ENCODE measurements at places on chromosomes 3 and 15.

DNA sequence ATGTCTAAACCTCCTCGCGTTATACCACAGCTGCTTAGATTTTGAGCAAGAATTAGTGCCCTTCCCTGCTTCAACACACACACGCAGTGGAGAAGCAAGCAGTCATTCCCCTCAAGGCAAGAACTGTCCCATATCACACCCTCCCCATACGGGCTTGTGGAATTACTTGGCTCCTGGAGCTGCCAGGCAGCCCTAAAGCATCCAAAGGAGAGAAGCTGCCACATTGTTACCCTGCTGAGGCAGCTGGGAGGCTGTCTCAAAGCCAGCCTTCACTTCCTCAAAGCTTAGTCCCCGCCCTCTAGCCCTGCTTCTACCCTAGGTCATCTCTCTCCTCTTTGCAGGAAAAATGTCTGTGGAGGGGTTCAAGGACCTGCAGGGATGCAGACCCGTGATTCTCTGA is 153.4 kb downstream of the RORA start:
- no peak for DNase-seq

- no peak for DNase-seq
These were observed 2.8 kb downstream of the HES1 start for GRCh38 chr3:194138732-194139070.

DNA sequence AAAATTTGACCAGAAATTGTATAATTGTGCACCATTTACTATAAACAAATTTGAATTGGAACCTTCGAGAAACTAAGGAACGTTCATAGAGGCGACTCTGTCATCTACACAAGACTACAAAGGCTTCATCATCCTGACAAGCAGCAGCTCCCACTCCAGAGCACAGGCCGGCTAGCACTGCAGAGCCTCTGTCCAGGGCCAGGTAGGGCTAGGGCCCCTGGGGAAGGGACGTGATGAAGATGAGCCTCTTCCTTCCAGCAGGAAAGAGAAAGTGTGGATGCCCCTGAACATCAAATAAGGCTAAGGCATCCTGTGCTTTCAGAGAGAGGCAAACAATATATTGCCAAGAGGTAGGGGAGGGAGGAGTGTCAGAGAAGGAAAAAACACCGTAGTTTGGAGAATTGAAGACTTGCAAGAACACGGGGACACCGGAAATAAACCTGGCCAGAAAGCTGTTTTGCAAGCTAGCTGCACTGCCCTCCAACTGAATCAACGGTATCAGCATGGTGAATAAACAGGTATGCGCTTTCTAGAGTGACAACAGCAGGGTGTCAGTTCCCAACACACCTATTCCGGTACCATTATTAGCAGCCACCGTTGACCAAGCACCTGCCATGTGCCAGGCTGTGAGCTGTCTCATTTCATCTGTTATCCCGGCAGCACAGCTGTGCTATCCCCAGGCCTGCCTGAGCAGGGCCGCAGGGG is 12.4 kb downstream of the XXYLT1 start:
- DNase-seq = no peak

DNA sequence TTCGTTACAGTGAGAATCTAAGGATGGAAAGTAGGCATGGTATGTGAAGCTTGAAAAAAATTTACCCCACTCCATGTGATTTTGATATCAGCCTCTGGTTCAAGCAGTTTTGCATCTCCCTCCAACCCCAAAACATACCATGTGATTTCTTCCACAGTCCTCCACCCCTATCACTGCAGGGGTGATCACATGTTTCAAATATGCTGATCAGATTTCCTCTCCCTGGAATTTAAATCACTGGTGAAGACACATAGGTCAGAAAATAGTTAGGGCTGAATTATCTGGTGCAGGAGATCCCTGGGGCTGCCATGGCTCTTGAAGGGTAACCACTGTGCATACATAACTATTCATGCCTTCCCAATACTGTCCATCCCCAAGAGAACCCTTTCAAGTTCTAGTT is 119.7 kb upstream of the THRB start:
- no peak for DNase-seq

All from activated CD8-positive, alpha-beta memory T cell treated with anti-CD3 and anti-CD28 coated beads, Interleukin-2, amount 10 ng/mL, durations not matched to agents 7 days and 5 days (primary cell).